Neuronal stem cell (in vitro differentiated cells): ENCODE measurements at places on chromosomes 5 and 9.

DNA sequence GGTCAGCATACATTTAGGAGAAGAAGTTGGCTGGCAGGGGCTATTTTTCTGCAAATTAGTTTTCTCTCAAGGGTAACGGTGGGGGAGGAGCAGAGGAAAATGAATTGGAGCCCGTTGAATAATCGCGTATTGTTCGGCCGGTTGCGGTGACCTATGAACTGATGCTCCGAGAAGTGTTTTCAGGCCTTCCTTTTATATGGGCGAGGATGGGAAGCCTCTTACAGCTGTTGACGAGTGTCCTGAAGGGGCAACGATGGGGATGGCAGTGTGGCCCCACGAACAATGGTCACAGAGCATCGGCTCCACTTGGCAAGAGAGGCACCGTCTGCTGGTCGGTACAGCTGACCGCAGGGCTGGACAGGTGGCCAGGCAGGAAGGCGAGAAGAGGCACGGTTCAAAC lies 400.7 kb downstream of the ZSWIM6 start:
- no peak for DNase-seq

GRCh38 chr5:137714946-137715345 lies 20.9 kb downstream of the KLHL3 start:
- no peak for DNase-seq

DNA sequence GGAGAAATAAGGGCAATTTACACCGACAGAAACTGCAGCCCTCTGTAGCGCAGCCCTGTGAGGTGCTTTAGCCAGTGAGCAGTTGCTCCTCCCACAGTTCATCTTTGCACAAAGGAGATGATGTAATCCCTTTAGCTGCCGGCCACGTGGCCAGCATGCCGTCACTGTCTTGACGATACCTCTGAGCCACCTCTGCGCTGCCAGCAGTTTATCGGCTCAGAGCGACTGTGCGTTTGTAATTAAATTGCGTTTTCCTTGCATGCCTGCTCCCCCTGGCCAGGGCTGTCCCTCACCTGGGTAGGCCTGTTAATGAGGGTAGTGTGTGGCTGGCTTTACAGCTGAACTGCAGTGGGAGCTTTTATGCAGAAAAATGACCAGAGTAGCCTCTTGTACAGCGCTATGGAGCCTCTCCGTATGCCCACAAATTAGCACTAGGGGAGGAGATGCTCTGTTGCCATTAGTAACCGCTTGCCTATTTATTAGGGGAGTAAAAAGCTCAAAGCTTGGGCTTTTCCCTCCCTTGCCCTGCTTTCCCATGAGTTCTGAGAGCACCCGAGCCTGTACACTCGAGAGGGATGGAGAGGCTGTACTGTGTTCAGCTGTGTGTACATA lies 107.0 kb downstream of the TRIO start:
- peak; percentile 46 for DNase-seq

DNA sequence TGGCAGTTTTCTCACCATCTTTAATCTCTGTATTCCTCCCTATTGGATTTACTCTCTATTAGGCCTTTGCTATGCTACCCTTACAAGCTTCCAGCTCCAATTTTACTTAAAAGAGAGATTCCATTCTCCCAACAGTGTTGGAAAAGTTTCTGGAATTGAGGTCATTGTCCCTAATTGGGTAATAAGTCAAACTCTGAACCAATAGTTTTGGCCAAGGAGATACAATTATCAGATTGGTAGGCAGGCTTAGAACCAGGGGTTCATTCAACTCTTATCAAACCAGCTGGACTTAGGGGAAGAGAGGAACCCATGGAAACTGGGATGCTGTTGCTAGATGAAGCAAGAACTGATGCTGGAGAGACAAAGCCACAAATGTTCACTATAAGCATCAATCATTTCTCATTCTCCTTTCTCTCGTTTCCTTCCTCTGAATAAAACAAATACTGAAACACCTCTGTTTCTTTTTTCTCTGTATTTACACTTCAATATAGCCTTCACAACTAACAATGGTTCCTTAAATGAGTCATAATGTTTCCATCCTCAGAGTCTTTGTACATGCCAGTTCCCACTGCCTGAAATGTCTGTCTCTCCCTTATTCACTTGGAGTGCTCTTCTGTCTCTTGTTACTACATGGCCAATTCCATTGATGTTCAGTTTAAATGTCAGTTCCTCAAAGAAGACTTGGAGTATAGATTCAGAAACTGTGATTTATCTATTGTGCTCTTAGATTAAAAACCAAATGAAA lies 587.3 kb downstream of the GABRG2 start:
- DNase-seq = no peak

DNA sequence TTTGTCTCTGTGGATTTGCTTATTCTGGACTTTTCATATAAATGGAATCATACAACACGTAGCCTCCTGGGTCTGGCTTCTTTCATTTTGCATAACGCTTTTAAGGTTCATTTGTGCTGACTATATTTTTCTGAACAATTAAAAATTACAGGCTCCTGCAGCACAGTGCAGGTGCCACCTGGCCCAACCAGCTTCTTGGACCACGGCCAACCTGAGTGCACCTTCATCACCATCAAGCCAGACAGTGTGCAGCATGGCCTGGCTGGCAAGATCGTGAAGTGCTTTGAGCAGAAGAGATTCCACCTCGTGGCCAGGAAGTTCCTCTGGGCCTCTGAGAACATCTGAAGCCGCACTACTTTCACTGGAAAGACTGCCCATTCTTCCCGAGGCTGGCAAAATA lies 53.5 kb upstream of the COL15A1 start:
- no peak for DNase-seq

GRCh38 chr9:10706788-10707187 lies 94.0 kb upstream of the PTPRD start:
- no peak for DNase-seq

- no peak for DNase-seq
These were observed 91.8 kb upstream of the DPYSL3 start for GRCh38 chr5:147601652-147602051.

GRCh38 chr5:7872517-7873130 lies 3.7 kb downstream of the MTRR start:
- DNase-seq = no peak

- no peak for DNase-seq
These were observed 203.8 kb upstream of the RAI14 start for GRCh38 chr5:34452170-34452828.

DNA sequence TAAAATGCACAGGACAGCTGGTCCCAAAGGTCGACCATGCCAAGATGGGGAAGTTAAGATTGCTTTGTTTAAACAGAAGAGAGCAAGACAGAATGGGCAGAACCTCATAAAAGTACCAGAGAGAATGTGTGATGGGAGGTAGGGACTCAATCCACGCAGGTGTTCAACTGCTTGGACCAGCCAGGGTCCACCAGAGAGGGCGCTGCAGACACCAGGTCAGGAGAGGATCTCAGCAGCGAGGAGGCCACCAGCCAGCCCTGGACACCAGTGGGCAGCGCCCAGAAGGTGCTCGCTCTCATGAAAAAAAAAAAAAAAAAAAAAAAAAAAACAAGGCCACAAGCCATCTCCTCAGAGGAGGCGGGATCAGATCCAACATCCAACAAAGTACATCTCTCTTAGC lies 81.8 kb downstream of the SHC3 start:
- no peak for DNase-seq

GRCh38 chr9:91379426-91379825 lies 17.7 kb upstream of the AUH start:
- DNase-seq = no peak

GRCh38 chr9:22374051-22374450 lies 72.6 kb upstream of the DMRTA1 start:
- DNase-seq = no peak

DNA sequence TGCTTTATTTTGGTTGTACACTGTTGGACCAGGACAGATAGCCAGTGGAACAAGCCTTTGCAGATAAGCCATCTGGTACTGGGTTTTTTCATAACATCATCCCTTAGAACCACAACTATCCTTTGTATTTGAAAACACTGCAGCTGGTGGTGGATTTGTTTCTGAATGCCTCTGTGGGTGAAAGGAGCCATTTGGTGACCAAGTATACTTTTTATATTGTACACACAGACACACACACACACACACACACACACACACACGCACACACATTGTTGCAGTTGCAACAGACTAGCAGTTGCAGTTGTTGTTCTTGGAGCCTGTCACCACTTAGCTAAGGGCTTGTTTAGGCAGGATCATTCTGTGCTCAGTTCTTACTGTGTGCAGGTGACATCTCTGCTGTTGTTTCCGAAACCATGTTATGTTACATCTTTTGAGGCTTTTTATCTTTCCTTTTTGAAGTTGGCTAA lies 22.9 kb upstream of the CAVIN4 start:
- DNase-seq = no peak

GRCh38 chr5:131495536-131496399 lies 139.3 kb downstream of the RAPGEF6 start:
- DNase-seq = no peak

DNA sequence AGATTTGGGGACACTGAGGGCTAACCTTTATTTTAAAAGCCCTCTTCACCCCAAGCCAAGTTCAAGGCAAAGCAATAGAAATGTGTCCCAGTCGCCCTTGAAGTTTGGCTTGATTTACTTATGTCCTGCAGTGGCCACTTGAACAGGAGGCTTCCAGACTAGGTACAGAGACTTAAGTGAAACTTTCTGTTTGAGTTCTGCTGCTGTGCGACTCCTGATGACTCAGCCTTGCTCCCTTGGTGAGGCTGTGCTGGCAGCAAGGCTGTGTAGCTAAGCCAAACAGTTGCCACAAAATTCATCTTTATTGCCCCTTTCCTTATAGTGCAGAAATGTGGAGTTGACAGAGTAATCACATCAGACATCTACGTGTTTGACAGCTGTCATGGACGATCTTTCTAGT lies 68.8 kb upstream of the NTRK2 start:
- DNase-seq = no peak

DNA sequence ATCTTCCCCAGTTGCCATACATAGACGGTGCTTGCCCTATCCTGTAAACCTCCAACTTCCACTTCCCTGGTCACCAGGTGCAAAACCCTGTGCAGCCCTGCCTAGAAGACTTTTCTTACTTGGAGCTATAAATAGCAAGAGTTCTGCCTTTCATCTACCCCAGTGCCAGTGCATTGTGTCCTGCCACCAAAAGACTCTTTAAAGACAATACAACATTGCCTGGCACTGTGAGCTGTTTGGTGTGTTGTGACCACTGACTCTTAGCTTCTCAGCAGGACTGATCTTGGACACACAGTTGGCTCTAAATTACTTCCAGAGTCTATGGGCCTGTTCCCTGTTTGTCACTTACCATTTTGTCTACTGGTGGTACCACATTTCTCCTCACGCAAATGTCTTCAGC lies 608.1 kb downstream of the CDH9 start:
- no peak for DNase-seq

GRCh38 chr5:77143998-77144836 lies 57.1 kb upstream of the ZBED3 start:
- peak; percentile 27 for DNase-seq

- DNase-seq = no peak
These were observed 34.9 kb upstream of the FBN2 start for GRCh38 chr5:128572930-128573319.

DNA sequence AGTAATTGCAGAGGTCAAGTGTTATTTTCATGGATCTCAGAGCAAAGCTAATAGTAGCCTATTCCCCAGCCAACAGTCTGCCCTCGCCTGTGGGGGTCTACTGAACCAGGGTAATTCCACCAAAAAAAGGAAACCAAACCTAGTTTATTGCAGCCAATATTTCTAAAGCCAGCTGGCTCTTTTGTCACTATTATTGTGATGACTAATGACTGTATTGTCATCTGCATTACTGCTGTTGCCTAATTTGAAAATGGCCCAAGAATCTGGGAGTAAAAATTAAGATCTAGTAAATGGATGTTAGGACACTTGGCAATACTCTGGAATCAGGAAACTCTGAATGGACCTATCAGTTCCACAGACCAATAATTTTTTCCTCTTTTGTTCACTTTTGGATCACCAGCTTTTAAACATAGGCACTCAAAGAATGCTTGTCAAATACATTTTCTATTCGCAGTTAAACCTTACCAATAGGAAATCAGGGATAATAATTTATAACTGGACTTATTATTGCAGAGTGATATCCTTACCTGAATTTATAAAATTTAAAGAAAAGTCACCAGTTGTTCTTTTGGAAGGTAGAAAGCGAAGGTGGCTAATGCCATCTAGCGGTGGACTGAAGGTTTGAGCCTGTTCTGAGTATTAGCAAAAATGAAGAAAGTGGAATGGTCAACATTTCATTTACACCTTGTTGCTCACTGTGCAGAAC lies 69.2 kb downstream of the SYK start:
- DNase-seq = peak; percentile 20

GRCh38 chr5:55821731-55822512 lies 29.2 kb upstream of the IL31RA start:
- DNase-seq = no peak

- no peak for DNase-seq
These were observed 251.3 kb downstream of the GAS1 start for GRCh38 chr9:86695910-86696424.

DNA sequence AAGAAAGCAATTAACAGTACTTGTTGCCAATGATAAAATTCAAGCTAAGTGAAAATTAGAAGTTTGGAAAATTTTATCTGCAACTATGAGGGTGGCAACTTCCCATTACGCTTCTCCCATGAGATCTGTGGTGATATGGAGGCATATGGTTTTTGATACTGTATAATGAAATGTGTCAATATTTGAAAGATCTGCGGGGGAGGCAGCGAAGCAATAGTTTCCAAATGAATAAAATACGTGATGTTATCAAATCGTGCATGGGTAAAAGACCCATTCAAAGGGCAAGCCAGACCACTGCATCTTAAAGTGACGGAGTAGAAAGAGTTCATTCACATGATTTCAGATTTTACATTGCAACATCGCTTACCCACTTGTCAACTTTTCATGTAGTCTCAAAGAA lies 20.9 kb upstream of the BOD1 start:
- no peak for DNase-seq

GRCh38 chr5:112308608-112309007 lies 110.5 kb downstream of the EPB41L4A start:
- DNase-seq = no peak

DNA sequence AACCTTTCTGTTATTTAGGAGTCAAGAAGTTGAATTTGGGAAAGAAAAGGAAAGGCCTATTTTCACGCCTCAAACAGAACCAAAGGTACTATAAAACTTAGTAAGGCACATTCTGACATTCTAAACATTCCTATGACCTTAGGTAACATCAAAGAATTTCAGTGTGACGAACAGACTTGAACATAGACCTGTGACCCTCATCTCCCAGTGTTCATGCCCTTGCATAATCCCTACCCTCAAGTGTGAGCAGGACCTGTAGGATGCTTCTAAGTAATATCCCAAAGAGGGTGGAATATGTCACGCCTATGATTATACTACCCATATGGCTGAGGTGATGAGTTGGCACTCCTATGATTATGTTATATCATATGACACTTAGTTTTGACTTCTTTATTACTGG lies 540.9 kb downstream of the KIF4B start:
- no peak for DNase-seq
